ENCODE measurements at places on chromosomes 2 and 18.

DNA sequence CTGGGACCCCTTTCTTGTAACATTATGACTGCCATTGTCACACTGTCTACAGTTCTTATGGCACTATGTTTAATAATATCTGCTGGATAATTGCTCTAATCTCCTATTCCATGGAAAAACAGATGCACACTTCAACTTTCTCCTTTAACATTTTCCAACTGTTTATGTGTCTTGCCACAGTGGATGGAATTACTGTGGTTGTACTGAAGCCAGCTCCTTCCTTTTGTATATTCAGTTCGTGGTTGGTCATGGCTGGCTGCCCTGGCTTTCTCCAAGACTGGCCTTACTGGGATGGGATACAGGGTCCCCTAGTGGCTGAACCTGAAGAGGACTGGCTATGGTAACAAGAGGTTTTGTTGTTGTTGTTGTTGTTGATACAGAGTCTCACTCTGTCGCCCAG is 113.9 kb downstream of the SS18 start:
- DNase-seq = no peak

- DNase-seq = no peak
These were observed 234.5 kb downstream of the RBM43 start for GRCh38 chr2:151027151-151027550.

DNA sequence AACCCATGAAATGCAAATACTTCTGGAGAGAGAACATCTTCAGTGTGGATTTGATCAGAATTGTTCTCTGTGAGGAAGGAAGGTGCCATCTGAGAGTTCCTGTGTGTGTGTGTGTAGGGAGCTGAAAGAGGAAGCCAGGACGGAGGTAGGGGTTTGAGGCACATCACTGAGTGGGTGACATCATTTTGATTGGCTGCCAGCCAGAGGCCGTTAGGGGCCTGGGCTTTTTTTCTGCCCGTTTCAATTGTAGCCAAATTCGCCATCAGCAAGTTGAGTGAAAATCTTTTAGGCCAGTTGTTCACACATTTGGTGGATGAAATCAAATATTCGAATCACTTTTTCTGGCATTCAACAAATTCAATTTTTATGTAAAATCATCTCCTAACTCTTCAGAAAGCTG is 48.9 kb downstream of the TSN start:
- no peak for DNase-seq

- DNase-seq = no peak
These were observed 62.1 kb upstream of the TCF7L1 start for GRCh38 chr2:85071096-85071495.
